ENCODE measurements at places on chromosomes 11 and 22. TPM values are rescaled to one million over a fixed set of nuclear protein-coding genes. Genes with fewer than 3 reads are reported as not detected.

- no peak for DNase-seq
Measured at GRCh38 chr11:76315182-76315853, 65.6 kb downstream of the THAP12 start.

The TSGA10IP gene
- not detected for total RNA-seq

DNA sequence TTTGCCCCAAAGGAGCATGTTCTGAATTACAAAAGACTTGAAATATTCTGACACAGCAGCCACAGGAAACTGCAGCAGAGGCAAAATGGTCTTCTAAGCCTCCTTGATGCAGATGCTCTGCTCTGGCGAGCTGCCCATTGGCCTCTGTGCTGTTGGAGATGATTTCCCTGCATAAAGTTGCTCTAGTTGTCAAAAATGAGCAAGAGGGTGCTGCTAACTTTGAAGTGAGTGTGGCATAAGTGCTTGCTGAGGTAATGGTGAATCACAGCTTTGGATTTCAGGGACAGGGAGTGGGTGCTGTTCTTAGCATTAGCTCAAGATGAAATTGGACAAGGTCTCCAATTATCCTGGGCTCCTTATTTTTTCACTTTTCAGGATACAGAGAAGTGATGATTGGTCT, 435.4 kb downstream of the TMEM135 start:
- DNase-seq, result no peak

DNA sequence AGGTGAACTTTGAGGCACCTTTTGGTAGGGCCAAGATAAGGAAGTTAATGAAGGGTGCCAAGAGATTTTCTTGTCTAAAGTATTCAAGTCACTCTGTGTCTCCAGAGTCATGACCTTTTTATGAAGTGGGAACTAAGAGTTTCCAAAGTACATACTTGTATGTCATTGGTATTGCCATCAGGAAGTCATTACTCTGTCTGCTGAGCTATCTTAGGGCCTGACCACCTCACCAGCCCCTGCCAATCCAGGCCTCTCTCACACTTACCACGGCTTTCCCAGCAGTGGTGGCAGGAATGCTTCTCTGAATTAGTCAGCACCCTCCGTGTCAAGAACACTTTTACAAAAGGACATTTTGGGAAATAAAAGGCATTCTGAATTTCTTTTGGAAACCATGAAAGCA, 192.8 kb upstream of the MTNR1B start:
- no peak for DNase-seq

The CASP5 gene
- total RNA-seq, result not detected

Data from glutamatergic neuron (in vitro differentiated cells).